CD4-positive, CD25-positive, alpha-beta regulatory T cell (primary cell): ENCODE measurements at places on chromosomes 12 and 14. TPM values are rescaled to one million over a fixed set of nuclear protein-coding genes. Genes with fewer than 3 reads are reported as not detected.

- no peak for DNase-seq
These were observed 10.6 kb upstream of the HAL start for GRCh38 chr12:96006727-96007126.

DNA sequence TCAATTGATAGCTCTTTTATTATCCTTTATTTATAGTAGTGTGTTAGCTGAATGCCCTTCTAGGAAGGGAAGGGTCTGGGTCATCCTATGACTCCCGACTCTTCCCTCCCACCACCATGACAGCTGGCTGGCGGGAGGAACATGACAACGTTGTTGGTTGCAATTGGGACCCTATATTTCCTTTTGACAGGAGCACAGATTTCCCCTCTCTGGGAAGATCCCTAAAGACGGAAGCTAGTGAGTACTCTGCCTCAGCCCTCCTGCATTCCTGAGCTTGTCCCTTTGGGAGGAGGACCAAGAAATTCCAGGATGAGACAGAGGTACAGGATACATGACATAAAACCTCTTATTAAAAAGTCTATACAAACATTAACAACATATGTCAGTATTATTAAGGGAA, 485.4 kb downstream of the NAV3 start:
- no peak for DNase-seq

DNA sequence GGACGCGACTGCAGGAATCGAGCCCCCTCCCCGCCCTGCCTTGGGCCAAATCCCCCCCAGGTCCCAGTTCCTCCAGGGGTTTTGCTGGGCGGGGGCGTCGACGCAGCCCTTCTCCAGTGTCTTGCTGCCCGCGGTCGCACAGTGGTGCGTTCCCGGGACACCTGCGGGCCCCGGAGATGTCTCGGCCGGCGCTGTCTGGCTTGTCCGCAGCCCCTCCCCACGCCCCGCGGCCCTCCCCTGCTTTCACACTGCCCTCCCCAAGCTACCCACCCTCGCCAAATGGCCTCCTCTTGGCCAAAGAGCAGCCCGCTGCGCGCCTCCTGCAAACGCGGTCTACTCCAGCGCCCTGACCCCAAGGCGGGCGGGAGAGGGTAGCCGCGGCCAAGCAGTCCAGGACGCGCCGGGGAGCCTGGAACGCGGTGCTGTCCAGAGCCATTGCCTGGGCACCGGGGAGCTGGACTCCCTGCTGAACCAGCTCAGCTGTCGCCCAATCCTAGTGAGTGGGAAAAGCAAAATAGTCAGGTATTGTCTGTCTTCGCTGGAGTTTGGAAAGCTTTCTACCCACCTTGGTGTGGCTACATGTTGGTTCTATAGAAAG, 122.0 kb downstream of the AACS start:
- no peak for DNase-seq

GRCh38 chr12:25699454-25699853, 146.4 kb upstream of the LMNTD1 start:
- DNase-seq: no peak

DNA sequence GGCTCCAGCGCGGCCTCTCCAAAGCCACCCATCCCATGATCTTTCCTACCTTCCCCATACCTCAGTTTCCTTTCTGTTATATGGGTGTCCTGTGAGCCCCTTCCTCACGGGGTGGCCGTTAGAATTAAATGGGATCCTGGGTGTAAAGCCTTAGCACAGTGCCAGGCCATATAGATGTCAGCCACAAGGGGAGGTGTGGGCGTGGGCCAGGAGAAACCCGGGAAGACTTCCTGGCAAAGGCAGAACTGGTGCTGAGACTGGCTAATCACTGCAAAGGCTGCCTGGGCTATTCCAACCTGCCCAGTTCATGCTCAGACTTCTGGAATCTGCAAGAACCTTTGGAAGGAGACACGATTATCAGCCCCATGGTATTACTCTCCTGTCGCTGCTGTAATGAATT, 11.0 kb upstream of the NCOR2 start:
- DNase-seq: no peak

Gene KLRK1
- 2.7 TPM for total RNA-seq

Gene PPP4R4
- 0.15 TPM for total RNA-seq

Gene RNASE9
- total RNA-seq: not detected
